Psoas muscle (tissue), 8 donors: ENCODE measurements at places on chromosomes 7 and 10. TPM values are rescaled to one million over a fixed set of nuclear protein-coding genes. Genes with fewer than 3 reads are reported as not detected.
A peak's percentile ranks its signal among the peaks of the same experiment; 100 is the strongest.

WDFY4 gene
- 0.69 TPM for total RNA-seq

FAM25A gene
- total RNA-seq, result not detected

NXPH1 gene
- total RNA-seq, result not detected

VWA2 gene
- not detected for total RNA-seq

PAPOLB gene
- not detected for total RNA-seq

AVPI1 gene
- total RNA-seq, result 4.4 TPM

OR6V1 gene
- not detected for total RNA-seq

TRIM74 gene
- not detected for total RNA-seq

TACC2 gene
- 425 TPM for total RNA-seq

ZNF282 gene
- total RNA-seq, result 22.5 TPM

COL17A1 gene
- total RNA-seq, result not detected

SGCE gene
- 6.1 TPM for total RNA-seq

ANKRD2 gene
- total RNA-seq, result 3,522 TPM

ADRB1 gene
- 0.18 TPM for total RNA-seq

AKR1C8 gene
- not detected for total RNA-seq

PPP1R9A gene
- 17.3 TPM for total RNA-seq

DDC gene
- 1.7 TPM for total RNA-seq

NPY4R2 gene
- total RNA-seq, result not detected

SERPINE1 gene
- total RNA-seq, result 14.4 TPM

GRCh38 chr10:102147561-102147960 is 4.6 kb upstream of the NOLC1 start:
- DNase-seq, result no peak

- no peak for DNase-seq
Observed at GRCh38 chr7:115038158-115038557, 116.3 kb downstream of the MDFIC start.

- no peak for DNase-seq
Observed at GRCh38 chr10:98154076-98154475, 19.6 kb downstream of the R3HCC1L start.

GRCh38 chr7:98293746-98294145 is 12.3 kb downstream of the BRI3 start:
- no peak for DNase-seq

- no peak for DNase-seq
Observed at GRCh38 chr7:135536150-135536549, 21.6 kb upstream of the NUP205 start.

GRCh38 chr10:43867667-43868565 is 219.2 kb upstream of the ZNF32 start:
- no peak for DNase-seq

GRCh38 chr7:105350906-105351305 is 37.8 kb downstream of the SRPK2 start:
- no peak for DNase-seq

DNA sequence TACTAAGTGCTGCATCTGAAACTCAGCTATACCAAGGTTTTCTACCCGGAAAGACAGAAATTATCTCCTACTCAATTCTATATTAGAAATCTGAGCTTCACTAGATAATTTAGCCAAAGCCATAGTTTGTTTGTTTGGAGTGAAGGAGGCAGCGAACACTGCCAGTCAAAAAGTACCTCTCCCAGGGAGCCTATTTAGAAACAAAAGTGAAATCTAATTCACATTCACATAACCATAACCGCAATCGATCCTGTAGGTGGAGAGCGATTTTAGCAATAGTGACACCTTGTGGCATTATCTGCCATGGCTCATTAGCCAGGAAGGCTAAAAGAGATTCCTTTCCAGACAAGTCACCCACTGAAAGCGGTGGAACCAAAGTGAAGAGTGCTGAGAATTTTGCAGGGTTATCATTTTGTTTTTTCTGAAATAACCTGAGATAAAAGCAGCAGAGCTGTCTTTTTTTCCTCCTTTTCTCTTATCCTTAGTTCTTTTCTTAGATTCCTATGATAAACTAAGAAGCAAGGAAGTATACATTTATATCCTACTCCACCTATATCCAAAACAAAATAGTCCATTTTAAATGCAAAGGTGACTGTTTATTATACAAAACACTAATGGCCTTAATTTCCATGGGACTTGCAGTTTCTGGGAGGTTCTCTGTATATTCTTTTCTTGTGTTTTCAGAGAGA is 83.7 kb upstream of the BET1 start:
- no peak for DNase-seq

DNA sequence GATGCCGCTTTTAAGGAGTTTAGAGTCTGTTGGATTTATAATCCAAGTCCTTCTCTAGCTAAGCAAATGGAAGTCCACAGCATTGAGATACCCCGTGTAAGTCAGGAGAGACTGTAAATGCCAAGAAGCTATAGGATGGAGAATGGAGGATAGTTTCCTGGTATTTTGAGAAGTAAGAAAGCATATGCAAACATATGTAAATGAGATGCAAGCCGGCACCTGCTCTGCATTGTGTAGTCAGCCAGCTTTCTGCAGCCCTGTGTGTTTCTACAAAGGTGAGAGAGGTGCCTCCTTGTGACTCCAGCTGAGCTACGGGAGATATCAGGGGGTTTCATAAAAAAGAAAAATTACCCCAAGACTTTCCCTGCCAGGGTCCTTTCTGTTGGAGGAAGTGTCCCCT is 176.3 kb downstream of the RPS24 start:
- DNase-seq, result no peak

- no peak for DNase-seq
Observed at GRCh38 chr10:97255512-97256293, 36.7 kb downstream of the ARHGAP19 start.

GRCh38 chr10:27481486-27481885 is 22.6 kb upstream of the RAB18 start:
- DNase-seq, result no peak

- no peak for DNase-seq
Observed at GRCh38 chr7:48664241-48664640, 260.1 kb upstream of the CDC14C start.

- no peak for DNase-seq
Observed at GRCh38 chr7:39399458-39399857, 166.7 kb upstream of the YAE1 start.

DNA sequence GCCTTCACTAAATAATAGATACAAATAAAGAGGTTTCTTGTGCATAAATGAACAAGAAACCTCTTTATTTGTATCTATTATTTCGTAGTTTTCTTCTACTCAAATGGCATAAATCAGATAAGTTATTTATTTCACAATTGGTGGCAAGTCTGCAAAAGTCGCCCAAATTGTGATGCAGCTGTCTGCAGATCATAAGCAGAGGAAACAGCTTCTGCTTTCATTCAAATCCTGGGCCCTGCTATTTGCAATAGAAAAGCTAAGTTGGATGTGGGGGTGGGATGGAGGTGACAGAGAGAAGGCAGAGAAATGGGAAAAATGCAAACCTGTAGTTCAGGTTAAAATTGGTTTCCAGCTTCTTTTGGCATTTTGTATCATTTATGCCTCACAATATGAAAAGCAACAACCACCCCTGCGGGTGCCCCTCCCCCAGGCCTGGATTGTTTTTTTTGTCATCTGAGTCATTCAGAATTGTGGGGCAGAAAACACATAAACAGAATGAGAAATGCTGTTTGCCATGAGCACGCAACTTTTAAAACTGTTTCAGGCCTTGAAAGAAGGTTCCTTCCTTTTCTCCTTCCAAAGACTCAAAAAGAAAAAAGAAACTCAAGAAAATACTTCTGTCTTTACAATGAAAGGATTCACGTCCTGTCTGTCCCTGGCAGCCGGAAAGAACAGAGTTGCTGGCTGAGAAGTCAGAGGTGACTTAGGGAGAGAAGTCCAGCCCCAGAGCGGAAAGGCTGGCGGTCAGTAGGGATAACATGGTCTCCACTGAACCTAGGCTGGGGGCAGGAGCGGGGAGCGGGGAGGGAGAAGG is 132.9 kb downstream of the BAMBI start:
- DNase-seq, result no peak

- DNase-seq, result no peak
Observed at GRCh38 chr10:131775433-131775832, 125.4 kb upstream of the PPP2R2D start.

DNA sequence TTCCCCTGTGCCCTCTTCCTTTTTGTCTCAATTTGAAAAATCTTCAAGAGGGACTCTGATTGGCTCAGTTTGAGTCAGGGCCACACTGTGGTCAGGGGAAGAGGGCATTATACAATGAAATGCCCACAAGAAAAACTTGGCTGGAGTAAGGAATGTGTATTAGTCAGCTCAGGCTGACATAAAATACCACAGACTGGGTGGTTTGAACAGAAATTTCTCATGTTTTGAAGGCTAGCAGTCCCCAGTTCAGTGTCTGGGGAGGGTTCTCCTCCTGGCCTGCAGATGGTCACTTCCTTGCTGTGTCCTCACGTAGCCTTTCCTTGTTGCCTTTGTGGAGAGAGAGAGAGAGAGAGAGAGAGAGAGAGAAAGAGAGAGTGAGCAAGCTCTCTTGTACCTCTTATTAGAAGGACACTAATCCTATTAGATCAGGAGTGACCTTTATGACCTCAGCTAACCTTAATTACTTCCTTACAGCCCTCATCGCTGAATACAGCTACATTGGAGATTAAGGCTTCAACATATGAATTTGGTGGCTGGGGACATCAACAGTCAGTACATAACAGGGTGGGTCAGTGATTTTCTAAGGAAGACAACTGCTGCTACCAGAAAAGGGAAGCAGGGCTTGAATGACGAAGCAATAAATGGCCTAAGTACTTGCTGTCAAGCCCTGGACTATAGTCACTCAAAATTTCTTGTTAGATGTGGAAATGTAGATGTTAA is 25.8 kb upstream of the FAM13C start:
- DNase-seq, result no peak

DNA sequence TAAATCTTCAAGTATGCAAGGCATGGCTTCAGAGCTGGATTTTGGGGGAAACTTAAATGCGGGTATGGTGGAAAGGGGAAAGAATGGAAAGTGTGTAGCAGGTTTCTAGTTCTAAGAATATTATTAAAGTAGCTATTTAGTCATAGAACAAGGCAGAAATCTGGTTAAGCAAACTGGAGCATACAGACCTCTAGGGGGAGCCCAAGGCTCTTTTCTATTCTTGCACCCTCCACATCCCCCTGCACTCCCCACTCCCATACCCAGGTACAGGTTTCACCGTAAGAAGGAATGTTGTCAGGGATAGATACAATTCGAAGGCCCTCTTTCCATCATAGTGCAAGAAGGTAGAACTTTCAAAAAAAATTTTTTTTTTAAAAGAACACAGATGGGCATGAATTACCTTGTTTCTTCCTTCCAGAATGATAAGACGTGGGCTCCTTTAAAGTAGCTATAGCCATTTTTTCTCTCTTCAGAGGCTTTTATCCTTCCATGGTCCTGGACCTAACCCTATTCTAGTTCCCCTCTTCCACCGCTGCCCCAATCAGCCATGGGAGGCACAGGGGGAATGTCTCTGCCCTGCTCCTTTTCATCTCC is 41.5 kb upstream of the SMIM30 start:
- DNase-seq, result no peak

DNA sequence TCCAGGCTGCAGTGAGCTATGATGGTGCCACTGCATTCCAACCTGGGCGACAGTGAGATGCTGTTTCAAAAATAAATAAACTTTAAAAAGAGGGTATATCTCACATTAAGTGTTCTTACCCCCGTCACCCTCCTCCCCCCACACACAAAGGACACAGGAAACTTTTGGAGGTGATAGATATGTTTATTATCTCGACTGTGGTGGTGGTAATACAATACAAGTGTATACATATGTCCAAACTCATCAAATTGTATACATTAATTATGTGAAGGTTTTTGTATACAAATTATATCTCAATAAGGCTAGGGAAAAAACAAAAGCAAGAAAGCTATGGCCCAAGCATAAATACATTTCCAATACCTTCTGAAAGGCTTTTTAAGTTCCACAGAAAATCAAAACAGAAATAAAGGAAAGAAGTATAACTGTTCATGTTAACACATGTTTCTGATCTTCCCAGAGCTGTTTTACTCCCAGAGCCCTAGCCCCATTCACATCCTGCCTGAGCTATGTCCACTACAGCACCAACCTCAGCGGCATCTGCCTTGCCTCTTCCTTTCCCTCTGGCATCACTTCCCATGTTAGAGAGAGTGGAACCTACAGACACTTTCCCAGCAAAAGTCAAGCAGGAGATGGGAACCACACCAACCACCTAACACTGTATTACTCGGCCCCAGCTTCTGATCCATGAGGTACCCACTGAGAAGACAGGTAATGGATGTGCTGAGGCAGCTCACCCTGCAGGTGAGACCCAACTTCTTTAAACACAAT is 48.1 kb downstream of the SGMS1 start:
- DNase-seq, result no peak

- DNase-seq, result peak; percentile 91
Observed at GRCh38 chr10:21526188-21526859, 842 bp upstream of the SKIDA1 start.

- DNase-seq, result no peak
Observed at GRCh38 chr10:124390471-124391187, 28.1 kb downstream of the OAT start.

DNA sequence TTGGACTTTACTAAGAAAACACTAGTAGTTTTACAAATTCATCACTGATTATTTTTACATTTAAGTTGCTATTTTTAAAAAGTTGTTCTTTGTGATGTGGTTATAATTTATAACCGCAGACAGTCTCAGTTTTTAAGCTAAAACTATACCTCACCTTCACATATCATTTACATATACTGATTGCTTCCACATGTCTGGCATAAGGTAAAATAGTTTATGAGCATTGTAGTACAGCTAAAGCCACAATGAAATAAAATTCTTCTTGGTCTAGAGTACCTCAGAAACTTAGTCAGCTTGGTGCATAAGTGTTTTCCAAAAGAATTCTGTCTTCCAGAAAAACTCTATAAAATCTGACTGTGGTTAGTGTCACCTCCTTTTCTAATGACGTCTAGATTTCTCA is 13.0 kb downstream of the SEMA3A start:
- DNase-seq, result no peak

- DNase-seq, result no peak
Observed at GRCh38 chr10:124132876-124133275, 39.5 kb upstream of the CHST15 start.

DNA sequence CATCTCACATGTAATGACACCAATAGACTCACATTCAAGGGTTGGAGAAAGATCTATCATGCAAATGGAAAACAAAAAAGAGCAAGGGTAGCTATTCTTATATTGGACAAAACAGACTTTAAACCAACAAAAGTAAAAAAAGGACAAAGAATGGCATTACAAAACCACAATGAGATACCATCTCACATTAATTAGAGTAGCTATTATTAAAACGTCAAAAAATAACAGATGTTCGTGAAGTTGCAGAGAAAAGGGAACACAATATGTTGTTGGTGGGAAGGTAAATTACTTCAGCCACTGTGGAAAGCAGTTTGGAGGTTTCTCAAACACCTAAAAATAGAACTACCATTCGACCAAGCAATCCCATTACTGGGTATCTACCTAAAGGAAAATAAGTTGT is 197.0 kb downstream of the SNX13 start:
- DNase-seq, result no peak
